Hematopoietic multipotent progenitor cell treated with erythropoietin and hydrocortisone succinate and interleukin-3 and kit ligand, for 15 days (in vitro differentiated cells): ENCODE measurements at places on chromosomes 7 and 10.

DNA sequence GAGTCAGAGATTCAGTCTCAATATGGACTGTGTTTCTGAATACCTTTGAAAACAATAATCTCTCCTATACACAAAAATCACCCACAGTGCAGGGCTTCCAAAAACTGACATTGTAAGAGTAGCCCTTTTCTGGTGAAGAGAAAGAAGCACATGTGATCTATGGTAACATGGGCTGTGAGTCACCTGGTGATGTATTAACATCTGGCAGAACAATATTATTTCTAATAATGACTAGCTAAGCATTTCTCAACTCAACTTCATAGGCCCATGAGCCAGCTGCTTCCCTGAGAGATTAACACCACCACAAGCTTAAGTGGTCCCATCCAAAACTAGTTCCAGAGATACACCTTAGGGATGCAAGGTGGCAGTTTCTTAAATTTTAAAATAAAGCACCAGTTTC lies 331.0 kb upstream of the NRP1 start:
- no peak for DNase-seq

DNA sequence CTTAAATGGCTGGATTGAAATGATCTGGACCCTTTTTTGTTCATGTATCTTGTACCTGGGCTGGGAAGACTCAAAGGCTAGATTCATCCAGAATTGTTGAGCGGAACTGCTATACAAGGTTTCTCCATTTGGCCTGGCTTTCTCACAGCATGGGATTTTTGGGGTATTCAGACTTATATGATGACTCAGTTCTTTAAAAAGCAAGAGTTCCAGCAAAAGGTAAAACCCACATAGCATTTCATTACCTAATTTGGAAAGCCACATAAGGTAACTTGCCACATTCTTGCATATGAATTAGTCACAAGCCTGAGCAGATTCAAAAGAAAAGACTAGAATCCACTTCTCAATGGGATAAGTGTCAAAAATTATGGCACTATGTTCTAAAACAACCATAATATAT lies 137.4 kb downstream of the HGF start:
- no peak for DNase-seq

DNA sequence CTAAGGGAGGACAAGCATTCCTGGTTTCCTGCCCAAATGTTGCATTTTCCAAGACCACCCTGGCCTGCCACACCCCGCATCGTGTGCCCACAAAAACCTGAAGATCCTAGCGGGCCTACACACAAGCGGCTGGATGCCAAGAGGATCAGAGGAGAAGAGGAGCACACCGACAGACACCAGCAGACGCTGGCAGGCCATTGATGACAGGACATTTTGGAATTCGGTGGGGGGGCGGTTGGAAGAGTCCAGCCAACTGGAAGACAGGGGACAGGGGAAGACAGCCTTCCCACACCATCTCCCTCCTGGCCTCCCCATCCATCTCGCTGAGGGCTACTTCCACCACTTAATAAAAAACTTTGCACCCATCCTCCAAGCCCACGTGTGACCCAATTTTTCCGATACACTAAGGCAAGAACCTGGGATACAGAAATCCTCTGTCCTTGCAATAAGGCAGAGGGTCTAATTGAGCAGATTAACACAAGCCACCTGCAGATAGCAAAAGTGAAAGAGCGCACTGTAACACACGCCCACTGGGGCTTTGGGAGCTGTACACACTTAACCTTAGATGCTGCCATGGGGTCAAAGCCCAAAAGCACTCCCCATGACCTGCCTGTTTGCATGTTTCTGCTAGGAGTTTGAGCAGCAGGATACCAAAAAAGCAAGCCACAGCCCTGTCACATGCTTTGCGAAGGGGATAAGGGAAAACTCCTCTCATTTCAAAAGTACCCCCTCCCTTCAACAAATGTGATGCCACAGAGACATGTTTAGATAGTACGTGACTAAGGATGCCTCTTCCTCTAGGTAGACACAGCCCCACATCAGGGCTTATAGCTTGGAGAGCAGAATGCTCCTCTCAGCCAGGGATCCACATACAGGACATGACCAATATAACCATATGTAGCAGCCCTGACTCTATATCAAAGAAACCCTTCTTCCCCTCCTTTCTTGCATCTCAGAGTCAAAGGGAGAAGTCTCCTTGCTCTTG lies 13.4 kb upstream of the SMNDC1 start:
- no peak for DNase-seq

DNA sequence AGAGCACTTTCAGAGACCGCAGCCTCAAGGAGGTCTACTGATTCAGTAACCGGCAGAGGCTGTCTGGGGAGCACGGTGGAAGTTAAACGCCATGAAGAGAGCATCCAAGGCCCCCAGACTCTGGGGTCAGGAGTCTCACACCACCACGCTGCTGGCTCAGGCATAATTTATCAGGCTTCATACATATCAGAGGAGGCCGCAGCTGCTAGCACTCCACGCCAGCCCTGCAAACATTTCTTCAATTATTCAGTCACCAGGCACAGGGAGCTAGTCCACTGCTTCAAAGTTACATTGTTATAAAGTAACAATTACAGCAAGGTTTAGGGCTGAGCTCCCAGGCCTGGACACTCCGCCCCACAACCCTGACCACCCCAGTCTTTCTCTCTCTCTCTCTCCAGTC lies 97.8 kb downstream of the PAXIP1 start:
- no peak for DNase-seq

DNA sequence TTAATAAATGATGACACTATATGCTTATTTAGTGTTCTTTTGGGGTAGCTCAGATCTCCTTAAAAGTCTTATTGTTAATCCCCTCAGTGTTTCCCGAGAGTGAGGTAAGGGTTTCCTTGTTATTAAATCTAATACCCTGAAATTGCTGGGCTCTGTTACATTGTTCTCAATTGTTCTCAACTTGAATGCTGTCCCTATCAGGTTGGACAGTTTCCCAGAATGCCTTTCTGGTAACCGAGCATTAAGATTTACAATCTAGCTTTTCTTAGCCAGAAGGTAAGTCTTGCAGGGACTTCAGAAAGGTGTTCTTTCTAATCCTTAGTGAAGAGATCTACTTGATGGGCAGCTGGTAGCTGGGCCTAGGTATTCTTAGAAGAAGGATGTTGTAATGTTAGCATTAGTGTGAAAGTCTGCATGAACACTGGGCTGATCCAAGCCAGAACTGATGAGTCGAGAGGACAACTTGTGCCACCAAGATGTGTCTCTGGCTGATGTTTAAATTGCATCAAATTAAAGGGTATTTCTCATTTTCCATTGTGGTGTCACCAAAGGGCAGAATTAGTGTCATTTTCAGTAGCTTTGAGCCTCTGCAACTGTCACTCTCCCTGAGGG lies 89.9 kb downstream of the SND1 start:
- no peak for DNase-seq

DNA sequence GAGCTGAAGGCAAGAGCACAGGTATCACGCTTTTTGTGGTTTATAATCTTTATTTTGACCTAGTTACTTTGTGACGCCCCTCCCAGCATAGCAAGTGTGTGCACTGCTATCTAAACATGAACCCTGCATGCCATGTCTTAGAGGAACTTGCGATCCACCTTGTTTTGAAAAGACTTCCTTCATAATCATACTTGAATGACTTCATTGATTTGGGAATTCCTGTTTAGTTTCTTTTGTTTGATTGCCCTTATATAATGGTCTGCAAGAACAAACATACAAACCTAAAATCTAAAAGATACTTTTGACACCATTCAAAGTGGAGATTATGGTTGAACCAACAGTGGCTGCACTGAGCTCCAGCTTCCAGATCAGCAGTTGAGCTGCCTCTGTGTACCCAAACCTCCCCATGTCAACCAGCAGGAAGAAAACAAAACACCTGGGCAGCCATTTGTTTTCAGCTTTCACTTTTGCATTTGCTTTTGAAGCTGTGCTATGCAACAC lies 132.6 kb downstream of the CELF2 start:
- DNase-seq = no peak

DNA sequence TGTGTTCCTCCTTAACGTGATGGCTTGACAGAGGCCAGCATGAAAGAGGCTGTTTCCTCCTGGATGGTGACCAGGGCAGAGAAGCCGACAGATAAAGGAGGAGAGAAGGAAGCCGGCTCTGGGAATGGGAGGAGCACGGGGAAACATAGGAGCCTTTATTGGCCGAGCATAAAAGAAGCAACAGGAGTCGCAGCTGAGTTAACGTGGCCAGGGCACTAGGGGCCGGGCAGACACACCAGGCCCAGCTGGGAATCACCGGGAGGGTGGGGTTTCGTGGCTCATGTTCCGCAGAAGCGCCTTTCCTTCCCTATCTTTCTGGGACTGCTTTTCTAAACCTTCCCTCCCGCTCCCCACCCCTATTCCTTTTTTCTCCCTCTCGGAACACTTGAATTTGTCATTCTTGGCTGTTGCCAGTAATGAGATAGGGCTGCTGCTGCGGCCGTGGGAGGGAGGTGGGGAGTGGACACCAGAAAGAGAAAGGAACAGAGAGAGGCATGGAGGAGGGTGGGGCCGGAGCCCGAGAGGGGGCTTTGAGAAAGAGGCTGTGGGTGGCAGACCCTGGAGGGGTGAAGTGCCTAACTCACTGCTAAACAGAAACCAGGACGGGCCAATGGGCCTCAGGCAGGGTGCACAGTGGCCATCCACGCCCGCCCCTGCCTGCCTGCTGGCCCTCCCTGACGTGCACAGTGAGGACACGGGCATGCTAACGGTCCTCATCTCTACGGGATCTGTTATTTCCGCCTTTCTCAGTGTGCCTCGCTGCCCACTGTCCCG lies 65.2 kb downstream of the COL13A1 start:
- no peak for DNase-seq

- no peak for DNase-seq
These were observed 535.6 kb upstream of the GHITM start for GRCh38 chr10:83603708-83604107.

DNA sequence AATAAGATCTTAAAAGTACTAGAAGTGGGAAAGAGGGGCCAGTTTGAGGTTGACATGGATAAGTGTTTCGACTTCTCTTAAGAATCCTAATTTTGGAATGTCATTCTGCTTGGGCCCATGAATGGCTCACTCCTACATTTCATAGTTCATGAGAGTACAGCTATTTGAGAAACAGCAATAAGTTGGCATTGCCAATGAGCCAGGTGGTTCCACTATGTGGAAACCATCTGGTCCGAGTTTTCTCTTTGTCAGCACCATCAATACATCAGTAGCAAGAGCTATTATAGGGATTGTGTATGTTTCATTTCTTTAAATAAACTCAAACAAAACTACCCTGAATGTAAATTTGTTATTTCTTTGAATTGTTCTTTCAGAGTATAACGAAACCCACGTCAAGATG lies 78.1 kb upstream of the NEBL start:
- DNase-seq = no peak

DNA sequence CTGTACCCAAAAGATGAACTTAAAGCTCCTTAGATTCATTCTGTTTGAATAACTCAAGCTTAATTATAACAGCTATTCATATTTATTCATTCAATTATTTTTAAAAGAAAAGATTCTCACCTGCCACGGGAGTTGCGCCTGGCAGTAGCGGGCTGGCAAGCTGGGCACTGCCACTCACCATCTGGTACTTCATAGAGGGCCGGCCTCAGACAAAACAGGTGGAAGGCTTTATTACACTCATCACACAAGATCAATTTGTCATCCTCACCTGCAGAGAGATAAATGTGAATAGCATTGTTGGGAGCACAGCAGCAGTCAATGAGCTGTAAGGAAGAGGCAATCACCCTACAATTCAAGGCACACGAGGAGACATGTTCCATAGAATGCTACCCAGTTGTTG lies 15.8 kb downstream of the FZD9 start:
- DNase-seq = no peak

DNA sequence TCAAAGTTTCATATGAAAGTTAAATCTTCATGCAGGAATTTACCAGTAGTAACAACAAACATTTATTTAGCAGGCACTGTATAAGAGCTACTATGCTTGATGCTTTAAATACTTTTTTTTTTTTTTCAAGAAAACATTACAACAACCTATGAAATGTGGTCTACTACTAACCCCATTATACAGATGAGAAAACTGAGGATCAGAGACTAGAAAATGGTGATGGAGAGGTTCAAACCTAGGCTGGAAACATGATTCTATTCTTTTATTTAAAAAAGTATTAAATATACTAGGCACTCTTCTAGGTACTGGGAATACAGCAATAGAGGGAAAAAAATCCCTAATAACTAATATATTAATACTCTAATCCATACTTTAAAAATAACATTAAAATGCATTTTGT lies 40.6 kb upstream of the TMEM168 start:
- DNase-seq = no peak

DNA sequence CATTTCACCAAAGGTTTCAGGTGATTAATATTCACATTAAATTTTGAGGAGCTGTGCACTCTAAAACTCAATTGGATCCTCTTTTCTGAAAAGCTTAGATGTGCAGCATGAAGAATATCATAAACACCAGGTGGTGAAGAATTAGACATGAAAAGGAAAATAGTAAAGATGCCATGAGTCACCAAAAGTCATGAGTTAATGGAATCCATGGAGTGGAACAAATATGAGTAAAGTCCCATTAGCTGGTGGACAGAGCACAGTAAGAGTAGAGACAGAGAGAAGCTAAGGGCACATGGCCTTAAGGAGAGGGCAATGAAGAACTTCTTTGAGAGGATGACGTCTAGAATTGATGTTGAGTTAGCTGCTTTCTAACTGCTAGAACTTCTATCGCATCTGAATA lies 271.6 kb downstream of the CSTF2T start:
- DNase-seq = no peak

GRCh38 chr7:130334274-130334673 lies 10.3 kb upstream of the CPA5 start:
- DNase-seq = no peak

GRCh38 chr7:19900118-19900517 lies 126.7 kb upstream of the TMEM196 start:
- DNase-seq = no peak

- no peak for DNase-seq
These were observed 2.2 kb upstream of the ZNF92 start for GRCh38 chr7:65371468-65371867.

DNA sequence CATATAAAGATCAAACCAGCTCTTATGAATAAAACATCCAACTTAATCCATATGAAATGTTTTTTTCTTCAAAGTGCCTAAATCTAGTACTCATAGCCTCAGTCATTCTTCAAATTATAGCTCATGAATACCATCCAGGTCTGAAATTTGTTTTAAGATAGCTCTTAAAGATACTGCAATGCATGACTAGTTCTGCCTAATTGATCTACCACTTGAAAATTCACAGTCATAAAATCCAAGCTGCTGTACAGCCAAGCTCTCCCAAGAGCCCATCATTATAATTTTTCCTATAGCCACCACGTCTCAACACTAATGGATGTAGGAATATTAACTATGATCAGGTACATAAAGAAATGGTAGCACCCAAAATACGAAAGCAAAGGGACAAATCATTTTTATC lies 87.9 kb upstream of the RNF148 start:
- no peak for DNase-seq
